ENCODE measurements at places on chromosomes 5 and 9.

GRCh38 chr9:121956808-121957207 is 136.3 kb downstream of the TTLL11 start:
- DNase-seq = no peak

DNA sequence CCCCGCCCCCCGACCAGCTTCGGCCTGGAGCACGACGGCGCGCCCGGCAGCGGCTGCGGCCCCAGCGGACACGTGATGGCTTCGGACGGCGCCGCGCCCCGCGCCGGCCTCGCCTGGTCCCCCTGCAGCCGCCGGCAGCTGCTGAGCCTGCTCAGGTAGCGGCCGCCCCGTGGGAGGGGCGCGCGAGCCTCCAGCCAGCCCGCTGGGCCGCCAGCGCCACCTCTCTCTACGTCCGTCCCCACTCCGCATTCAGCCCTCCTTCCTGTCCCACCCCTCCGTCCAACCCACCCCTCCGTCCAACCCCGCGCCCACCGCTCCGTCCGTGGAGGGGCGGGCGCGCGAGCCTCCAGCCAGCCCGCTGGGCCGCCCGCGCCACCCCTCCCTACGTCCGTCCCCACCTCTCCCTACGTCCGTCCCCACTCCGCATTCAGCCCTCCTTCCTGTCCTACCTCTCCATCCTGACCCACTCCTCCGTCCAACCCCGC is 6.5 kb downstream of the ADAMTS13 start:
- no peak for DNase-seq

GRCh38 chr5:59358005-59358861 is 535.3 kb downstream of the PDE4D start:
- no peak for DNase-seq

- no peak for DNase-seq
Observed at GRCh38 chr5:171659896-171660295, 125.7 kb upstream of the SMIM23 start.

GRCh38 chr5:66680221-66680620 is 84.0 kb downstream of the MAST4 start:
- no peak for DNase-seq

GRCh38 chr9:134811673-134812342 is 68.8 kb upstream of the FCN2 start:
- DNase-seq = no peak

DNA sequence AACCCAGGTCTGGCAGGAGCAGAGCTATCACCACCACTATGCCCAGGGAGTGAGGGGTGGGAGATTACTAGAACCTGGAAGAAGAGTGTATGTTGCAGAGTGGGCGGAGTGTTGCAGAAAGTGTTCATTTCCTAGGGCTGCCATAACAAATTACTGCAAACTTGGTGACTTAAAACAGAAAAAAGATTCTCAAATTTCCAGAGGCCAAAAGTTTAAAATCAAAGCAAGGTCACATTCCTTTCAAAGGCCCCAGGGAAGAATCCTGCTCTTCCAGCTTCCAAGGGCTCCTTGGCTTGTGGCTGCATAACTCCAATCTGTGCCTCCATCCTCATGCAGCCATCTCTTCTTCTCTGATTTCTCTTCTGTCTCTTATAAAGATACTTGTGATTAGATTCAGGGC is 30.6 kb upstream of the SPINK4 start:
- DNase-seq = no peak

DNA sequence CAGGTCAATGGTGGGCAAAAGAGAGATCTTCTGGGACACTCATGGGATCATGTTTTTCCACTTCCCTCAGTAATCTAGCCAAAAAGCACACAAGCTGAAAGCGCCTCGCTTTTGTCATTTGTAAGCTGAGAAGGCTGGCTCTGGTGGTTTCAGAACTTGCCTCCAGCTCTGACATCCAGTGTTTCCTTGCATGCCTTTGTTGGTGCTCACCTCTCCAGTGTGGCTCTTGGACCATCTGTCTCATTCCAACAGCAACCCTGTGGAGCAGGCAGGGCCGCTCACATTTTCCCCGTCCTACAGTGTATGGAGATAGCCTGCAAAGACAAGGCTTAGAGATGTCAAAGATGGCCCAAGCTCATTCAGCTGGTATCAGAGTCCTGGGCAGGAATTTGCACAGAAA is 160.8 kb upstream of the KLF4 start:
- no peak for DNase-seq

GRCh38 chr5:40477856-40478546 is 201.7 kb upstream of the PTGER4 start:
- DNase-seq = peak; percentile 41

DNA sequence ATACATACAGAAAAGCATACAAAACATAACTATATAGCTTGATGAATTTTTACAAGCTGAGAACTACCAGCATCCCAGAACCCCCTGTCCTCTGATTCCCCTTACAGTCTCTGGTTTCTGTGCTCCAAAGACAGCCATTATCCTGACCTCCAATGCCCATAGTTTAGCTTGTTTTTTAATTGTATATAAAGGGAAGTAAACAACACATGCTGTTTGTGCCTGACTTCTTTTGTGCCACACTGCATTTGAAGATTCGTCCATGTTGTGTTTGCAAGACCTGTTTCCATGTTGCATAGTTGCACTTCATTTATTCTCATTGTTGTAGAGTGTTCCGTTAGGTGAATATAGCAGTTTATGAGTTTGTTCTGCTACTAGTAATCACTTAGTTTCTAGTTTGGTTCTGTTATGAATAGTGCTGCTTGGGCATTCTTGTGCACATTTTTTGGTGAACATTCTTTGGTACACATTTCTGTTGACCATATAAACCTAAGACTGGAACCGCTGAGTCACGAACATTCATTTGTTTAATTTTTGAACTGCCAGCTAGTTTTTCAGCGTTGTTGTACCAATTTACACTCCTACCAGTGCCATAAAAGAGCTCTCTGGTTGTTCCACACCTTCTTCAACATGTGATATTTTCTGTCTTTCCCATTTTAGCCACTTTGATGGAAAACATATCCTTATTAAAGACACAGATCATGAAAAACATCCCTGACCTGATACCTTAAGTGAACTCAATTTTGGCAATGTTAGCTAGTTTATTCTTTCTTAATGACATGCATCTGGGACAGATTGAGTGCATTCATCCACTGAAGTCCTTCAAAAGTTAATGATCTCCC is 78.1 kb upstream of the ANXA1 start:
- DNase-seq = no peak

DNA sequence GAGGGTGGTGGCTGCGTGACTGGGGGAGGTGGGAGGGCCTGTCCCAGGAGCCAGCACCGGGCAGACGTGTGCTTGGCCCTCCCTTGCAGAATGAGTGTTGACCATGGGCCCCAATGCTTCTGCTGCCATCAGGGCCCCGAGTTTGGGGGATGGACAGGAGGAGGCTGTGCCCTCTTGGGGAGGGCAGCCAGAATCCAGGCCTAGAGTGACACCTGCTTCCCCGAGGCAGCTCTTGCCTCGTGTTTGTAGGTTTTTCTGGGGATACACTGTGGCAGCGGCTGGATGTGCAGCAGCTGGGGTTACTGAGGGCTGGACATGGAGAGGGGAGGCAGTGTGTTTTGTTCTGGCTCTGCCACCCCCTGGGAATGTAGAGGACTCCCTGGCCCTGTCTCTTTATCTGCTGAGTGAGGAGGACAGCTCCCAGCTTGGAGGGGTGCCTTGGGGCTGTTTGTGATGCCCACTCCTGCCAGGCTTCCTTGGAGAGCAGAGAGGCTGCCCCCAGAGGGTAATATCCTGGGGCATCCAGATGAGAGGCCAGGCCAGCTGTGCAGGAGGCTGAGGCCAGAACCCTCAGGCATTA is 22.7 kb downstream of the WNK2 start:
- DNase-seq = no peak

DNA sequence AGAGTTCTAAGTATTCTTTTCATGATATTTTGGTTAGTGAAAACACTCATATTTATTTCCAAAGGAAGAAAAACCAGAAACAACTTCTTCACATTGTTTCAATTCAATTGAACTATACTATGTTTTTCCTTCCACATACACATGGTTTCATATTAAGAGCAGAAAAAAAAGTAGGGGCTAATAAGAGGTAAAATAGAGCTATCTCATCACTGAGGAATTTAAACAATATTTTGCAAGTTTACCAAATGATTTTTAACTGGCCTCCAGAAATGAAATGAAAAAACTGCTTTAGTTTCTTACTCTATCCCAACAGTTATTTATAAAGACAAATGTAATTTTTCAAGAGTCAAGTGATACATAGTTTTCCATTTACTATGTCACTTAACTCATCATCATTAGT is 233.5 kb downstream of the RFX3 start:
- DNase-seq = no peak

- DNase-seq = no peak
Observed at GRCh38 chr5:9062873-9063272, 483.0 kb downstream of the SEMA5A start.

GRCh38 chr5:98772415-98773213 is 849 bp upstream of the RGMB start:
- DNase-seq = peak; percentile 35

DNA sequence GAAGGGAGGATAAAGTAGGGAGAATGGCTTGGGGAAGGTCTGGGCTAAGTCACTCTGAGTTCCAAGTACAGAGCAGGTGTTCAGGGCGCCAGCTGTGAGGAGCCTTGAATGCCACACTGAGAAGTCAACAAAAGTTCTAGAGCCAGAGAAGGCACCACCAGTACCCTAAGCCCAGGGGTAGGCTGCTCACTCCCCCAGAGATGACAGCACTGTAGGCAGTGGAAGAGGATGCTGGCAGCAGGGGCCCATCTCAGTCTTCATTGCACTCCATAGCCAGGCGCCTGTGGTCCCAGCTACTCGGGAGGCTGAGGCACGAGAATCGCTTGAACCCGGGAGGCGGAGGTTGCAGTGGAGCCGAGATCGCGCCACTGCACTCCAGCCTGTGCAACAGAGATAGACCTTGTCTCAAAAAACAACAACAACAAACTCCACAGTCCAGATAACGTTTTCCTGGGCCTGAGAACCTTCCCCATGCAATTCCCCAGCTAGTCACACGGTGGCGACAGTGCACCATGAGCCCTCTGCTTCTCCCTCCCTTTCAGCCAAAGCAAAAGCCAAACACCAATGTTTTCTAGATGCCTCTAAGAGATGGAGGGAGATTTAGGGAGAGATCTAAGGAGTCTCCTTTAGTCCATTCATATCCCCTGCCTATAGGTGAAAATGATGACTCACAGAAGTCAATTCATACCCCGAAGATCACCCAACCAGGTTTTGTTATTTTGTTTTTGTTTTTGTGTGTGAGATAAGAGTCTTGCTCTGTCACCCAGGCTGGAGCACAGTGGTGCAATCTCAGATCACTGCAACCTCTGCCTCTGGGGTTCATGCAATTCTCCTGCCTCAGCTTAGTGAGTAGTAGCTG is 19.8 kb upstream of the NSD1 start:
- DNase-seq = peak; percentile 88

DNA sequence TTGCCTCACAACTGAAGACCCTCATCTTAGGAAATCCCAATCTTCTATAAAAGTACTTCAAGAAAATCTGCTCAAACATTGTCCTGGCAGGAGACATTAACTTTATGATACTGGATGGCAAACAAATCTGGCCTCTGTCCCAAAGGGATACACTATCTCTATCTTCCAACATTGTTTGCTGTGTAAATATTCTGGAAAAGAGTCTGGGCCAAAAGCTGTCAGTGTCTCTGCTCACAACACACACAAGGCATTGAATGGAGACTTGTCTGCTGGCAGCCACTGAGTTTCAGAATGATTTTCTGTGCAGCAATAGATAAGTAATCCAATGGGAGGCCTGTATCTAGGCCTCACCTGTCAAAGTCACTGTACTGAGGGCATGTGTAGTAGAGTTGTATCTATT is 471.1 kb downstream of the DMAC1 start:
- DNase-seq = no peak

DNA sequence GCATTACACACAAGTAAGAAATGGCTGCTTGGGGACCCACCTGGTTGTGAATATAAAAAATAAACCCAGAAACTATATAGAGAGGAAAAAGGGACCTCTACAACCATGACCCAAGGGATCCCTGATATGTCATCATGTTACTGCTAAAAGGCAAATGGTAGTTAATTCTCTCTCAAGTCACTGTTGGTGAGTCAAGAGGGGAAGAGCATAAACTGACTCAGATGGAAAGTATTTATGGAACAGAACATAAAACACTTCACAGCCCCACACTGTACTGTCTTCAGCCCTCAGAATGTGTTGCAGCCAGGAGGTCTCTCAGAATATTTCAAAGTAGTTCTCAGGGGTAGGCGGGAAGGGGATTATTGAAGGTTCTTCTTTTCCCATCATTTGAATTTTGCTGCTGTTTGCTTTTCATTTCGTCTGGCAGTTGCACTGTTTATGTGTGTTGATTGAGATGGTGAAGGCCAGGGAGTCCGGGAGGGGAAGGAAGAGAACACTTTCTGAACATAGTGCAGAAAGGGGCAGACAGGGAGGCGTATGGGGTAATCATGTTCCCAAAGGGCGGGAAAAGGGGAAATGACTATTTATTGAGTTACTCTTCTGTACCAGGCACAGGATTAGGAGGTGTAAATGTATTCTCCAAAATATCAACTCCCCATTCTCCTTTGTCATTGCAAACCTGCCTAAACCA is 85.5 kb downstream of the TEK start:
- DNase-seq = peak; percentile 32

- peak; percentile 8 for DNase-seq
Observed at GRCh38 chr5:130198927-130199326, 294.7 kb downstream of the CHSY3 start.

GRCh38 chr5:143338658-143339366 is 64.7 kb downstream of the NR3C1 start:
- no peak for DNase-seq

GRCh38 chr9:37331871-37332270 is 90.6 kb upstream of the GRHPR start:
- no peak for DNase-seq

DNA sequence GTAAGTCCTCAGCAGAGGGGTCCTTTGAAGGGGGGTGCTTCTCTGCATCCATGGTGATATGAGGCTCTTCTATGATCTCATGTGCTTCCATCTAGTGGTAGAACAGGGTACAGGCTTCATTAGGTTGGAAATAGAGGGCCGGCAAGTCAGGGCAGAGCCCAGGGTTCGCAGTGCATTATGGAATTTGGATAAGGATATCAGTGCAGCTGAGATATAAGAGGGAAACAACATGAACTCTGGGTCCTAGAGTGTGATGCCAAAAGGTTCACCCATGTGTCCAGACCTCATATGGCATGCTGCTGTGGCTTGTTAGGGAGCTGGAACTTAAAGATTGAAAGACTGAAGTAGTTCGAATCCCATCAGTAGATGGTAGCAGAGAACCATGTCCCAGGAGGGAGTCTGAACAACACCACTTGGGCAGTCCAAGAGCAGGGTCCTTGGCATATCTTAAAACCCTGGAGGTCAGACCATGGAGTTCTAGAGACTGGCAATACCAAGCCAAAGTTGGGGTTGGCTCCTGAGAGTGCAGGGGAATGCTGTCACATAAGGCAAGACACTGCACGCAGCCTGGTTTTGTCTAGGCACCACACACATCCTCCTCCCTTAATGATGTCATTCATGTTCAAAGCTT is 2.3 kb downstream of the FAM221B start:
- peak; percentile 74 for DNase-seq
